ENCODE measurements at places on chromosomes 3 and 15.

DNA sequence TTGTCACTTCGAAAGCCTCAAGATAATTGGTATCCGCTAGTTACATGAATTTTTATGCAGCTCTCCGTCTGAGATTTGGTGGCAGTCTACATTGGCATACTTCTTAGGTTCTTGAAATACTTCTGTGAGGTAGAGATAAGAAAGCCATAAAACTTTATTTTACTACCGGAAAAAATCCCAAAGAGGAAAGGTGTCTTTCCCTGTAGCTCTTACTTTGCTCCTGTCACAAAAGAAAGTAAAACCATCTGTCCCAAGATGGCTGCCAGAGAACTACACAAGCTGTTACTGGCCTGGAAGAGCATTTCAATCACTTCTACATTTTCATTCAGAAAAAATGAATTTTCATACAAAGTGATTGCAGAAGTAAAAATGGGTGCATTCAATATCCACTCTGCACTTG lies 214.8 kb upstream of the ST8SIA2 start:
- no peak for DNase-seq

- DNase-seq = no peak
Observed at GRCh38 chr15:55254916-55255679, 34.5 kb downstream of the RAB27A start.

GRCh38 chr3:106745344-106746168 lies 631.7 kb upstream of the CCDC54 start:
- no peak for DNase-seq

DNA sequence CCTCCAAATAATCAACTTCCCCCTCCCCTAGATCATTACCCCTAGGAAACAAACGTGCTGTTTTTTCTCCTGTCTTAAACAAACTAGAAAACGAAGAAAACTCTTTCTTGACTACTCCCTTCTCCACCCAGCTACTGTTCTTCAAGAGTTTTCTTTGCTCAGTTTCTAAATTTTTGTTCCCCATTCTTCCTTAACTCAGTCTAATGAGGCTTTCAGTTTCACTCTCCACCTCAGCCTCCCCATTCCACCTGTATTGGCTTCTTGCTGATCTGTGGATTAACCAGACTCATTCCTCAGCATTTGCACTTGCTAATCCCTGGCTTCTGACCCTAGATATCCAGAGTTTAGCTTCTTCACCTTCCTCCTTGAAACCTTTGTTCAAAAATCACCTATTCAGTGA lies 26.8 kb downstream of the SERPINI1 start:
- DNase-seq = no peak

GRCh38 chr3:29887451-29887850 lies 606.6 kb downstream of the RBMS3 start:
- DNase-seq = no peak

DNA sequence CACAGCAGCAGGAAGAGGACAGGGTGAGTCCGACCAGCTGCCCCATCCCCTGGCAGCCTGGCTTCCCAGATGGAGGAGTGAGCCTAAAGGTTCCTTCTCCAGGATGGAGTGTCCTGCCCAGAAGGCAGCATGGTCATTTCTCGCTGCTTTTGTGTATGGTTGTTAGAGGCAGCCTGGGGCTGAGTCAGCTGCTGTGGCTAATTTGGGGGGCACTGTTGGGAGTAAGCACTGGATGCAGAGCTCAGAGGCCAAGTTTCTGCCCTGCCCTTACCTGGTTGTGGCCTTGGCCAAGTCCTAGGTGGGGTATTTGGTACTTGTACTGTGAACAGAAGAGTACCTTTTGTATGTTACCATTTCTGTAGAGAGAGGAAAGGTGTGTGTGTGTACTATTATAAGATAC lies 78.6 kb downstream of the ADAMTS7 start:
- no peak for DNase-seq

- DNase-seq = no peak
Observed at GRCh38 chr15:70435872-70436271, 327.5 kb downstream of the UACA start.

GRCh38 chr3:115975353-115975752 lies 352.0 kb downstream of the GAP43 start:
- no peak for DNase-seq

DNA sequence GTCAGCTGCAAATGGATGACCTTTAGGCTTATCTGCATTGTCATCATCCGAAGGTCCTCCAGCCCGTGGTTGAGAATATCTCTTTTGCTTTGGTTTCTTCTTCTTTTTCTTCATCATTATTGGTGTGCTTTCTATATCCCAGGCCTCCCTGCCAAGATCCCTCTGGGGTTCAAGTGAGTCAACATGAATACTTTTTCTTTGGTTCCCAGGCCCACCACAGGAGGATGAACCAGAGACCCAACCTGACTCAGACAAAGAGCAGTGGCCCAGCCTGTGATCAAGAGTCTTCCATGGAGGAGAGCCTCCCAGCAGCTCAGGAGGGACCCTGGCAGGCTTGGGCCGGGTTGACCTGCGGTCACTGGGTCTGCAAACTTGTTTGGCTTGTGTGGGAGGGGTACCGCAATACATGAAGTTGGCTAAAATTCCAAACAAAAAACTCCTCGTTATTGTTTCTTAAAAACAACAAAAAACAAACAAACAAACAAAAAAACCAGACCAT lies 104.2 kb downstream of the MAP4 start:
- DNase-seq = no peak

GRCh38 chr3:187519428-187519890 lies 150.7 kb downstream of the SST start:
- DNase-seq = no peak
